ENCODE measurements at places on chromosomes 11 and 22. TPM values are rescaled to one million over a fixed set of nuclear protein-coding genes. Genes with fewer than 3 reads are reported as not detected.

DNA sequence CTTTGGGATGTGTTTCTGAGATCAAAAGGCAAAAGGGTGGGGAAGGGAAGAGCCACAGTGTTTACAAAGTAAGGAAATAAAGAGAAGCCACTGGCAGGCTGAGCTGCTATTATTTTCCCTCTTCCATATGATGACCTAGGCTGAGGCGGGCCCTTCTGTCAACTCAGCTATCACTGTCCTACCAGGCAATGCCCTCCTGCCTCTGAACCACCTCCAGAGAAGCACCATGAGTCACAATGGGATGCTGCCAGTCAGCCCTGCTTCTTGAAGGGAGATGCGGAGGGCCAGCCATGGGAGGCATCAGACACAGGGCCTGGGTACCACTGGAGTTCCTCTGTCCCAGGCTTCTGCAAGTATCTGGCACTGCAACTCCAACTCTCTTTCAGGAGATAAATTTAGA lies 107.9 kb upstream of the BID start:
- no peak for DNase-seq

The STK33 gene
- 17.2 TPM for total RNA-seq

The FOLR3 gene
- total RNA-seq: not detected

DNA sequence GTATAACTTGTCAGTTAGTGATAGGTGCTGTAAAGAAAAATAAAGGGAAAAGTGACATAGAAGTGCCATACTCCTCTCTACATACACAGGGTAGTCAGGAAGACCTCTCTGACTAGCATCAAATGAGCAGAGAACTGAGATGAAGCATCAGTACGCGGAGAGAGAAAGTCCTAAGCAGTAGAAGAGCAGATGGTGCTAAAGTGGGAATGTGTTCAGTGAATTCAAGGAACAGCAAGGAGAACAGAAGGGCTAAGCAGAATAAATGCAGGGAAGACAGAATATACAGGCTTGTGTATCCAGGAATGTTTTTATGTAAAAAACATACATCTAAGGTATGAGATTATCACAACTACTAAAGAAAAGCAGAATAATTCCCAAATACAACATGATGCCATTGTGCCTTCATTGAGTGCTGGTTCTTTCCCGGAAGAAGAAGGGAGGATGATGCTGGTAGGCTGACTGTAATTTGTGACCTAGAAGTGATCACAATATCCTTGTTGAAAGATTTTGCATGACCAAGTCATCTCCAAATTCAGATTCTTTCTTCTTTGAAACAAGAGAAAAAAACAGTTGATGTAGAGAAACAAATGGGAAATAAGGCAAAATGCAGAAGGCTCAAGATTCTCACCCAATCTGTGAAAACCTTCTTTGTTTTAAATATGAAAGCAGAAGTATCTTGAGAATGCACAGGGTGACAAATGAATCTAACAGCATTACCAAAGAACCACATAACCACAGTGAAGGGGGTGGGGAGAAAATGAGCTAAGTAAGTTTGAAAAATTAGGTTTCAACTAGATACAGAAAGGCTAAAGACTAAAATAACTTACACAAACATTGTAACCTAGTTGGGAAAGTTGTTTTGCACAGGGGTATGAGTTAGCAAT lies 20.5 kb downstream of the MRE11 start:
- no peak for DNase-seq

DNA sequence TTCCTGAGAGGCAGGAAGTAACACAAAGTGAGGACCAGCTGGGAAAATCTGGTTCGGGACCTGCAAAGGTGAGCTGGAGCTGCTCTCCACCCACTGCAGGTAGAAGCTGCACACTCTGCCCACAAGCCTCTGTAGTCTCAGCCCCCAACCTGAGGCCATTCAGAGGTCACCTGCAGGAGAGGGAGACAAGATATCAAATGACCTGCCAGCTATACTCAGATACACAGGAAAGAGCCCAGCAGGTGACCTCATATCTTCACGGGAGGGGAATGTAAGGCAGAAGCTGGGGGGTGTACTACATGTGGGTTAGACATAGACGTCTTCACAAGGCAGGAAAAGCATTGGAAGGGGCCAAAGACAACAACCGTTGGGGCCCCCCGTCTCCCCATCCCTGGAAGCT lies 86.1 kb downstream of the APIP start:
- no peak for DNase-seq

- DNase-seq: no peak
Measured at GRCh38 chr11:1660111-1660867, 30.7 kb downstream of the KRTAP5-5 start.

DNA sequence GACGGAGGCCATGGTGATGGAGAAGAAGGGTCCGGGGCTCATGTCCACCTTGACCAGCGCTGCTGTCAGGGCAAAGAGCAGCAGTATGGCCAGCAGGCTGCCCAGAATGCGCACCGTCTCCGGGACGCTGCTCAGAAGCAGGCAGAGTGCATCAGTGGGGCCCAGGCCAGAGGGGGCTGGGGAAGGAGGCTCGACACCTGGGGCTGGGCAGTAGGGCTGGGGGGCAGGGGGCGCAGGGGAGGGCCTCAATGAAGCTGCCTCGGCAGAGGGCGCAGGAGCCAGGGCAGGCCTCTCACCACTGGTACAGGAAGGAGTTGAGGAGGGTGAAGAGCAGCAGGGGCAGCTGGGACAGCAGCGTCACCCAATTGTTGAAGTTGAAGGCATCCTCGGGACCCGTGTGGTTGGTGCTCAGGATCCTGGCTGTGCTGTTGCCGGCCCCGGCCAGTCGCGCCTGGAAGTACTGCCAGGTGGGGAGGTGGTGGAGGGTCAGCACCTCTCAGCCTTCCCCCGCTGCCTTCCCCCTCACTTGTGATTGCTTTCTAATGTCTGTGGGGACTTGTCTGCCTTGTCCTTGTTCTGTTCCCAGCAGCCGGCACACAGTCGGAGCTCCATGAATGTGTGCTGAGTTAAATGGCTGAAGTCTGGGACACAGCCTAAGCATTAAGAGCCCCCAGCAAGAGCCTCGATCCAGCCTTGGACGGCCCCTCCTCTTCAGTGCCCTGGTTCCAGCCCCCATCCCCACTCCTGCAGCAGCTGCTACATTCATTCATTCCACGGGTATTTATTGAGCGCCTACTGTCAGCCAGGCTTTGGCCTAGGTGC lies 2.3 kb downstream of the SLC29A2 start:
- no peak for DNase-seq

- no peak for DNase-seq
Measured at GRCh38 chr11:69278091-69278867, 15.7 kb upstream of the MYEOV start.
